ENCODE measurements at places on chromosomes 13 and 19. TPM values are rescaled to one million over a fixed set of nuclear protein-coding genes. Genes with fewer than 3 reads are reported as not detected.

The ZSWIM4 gene
- 9.3 TPM for total RNA-seq

The ADAMTS10 gene
- 6.3 TPM for total RNA-seq

The KLF1 gene
- not detected for total RNA-seq

The KLK15 gene
- total RNA-seq, result not detected

The KRTDAP gene
- total RNA-seq, result not detected

The SOHLH2 gene
- 0.43 TPM for total RNA-seq

The CGB1 gene
- total RNA-seq, result not detected

The PROZ gene
- total RNA-seq, result not detected

The GAPDHS gene
- not detected for total RNA-seq

The RFPL4AL1 gene
- total RNA-seq, result not detected

The MTUS2 gene
- not detected for total RNA-seq

The MAMSTR gene
- 0.28 TPM for total RNA-seq

The CEBPA gene
- 0.57 TPM for total RNA-seq

The CACTIN gene
- total RNA-seq, result 21.3 TPM

The ATP12A gene
- total RNA-seq, result not detected

The ZNF667 gene
- 3.6 TPM for total RNA-seq

The LAIR1 gene
- not detected for total RNA-seq

The ZNF573 gene
- 4.3 TPM for total RNA-seq

The FOXA3 gene
- total RNA-seq, result not detected

The PTGIR gene
- total RNA-seq, result 3.0 TPM

The RHPN2 gene
- 2.2 TPM for total RNA-seq

The ANGPTL8 gene
- 0.18 TPM for total RNA-seq

The FTL gene
- 7,581 TPM for total RNA-seq

The YJEFN3 gene
- 0.57 TPM for total RNA-seq

The ACER1 gene
- not detected for total RNA-seq

The CYP2A6 gene
- total RNA-seq, result not detected

The PRPF31 gene
- total RNA-seq, result 53.5 TPM

The COX7A1 gene
- total RNA-seq, result 45.4 TPM

The BAX gene
- 77.2 TPM for total RNA-seq

The ELAVL1 gene
- total RNA-seq, result 13.1 TPM

The ZNF728 gene
- under 0.01 TPM for total RNA-seq

The SPRY2 gene
- total RNA-seq, result 11.3 TPM
